NCI-H2107 (cell line): ENCODE measurements at places on chromosomes 2 and 18.

DNA sequence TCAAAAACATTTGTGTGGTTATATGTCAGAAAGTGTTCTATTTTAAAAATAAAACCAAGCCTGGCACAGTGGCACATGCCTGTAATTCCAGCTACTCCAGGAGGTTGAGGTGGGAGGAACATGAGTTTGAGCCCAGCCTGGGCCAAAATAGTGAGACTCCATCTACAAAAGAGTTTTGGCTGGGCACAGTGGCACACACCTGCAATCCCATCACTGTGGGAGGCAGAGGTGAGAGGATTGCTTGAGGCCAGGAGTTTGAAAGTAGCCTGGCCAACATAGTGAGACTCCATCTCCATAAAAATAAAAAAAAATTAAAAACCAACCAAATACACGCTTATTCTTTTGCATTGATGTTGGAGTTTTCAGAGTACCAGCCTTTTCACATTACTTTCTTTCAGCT lies 9.6 kb downstream of the ANKRD12 start:
- no peak for DNase-seq

DNA sequence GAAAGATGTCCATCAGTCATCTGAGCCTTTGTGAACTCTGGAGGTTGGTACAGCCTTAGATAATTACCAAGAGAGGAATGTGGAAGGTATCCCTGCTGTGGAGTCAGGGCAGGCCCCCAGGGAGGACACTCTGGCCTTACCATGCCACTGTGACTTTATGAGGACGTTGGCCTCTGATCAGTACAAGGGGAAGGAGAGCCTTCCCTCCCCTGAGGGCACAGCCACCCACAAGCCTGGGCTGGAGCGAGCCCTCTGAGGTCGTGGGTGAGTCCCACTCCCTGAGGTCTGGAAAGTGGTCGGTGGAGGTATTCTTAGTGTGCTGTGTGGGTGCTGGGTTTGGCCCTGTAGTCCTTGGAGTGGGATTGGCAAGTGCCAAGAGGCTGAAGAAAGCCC lies 91.6 kb downstream of the STPG4 start:
- no peak for DNase-seq

DNA sequence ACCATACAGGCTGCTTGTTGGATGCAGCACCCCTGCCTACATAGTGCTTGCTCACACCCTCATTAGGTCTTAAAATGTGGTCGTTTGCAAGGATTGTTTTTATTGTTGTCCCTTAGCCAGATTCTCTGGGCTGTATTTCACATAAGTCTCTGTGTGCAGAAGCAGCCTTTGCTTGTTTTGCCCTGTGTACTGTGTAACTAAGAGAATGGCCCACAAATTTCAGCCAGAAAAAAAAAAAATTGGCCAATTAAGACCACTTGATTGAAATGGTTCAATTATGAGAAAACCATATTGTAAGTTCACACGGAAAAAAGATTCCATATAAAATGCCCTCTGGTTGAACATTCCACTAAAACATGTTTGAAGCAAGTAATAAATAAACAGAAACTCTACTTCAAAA lies 377.1 kb upstream of the SOX11 start:
- no peak for DNase-seq

DNA sequence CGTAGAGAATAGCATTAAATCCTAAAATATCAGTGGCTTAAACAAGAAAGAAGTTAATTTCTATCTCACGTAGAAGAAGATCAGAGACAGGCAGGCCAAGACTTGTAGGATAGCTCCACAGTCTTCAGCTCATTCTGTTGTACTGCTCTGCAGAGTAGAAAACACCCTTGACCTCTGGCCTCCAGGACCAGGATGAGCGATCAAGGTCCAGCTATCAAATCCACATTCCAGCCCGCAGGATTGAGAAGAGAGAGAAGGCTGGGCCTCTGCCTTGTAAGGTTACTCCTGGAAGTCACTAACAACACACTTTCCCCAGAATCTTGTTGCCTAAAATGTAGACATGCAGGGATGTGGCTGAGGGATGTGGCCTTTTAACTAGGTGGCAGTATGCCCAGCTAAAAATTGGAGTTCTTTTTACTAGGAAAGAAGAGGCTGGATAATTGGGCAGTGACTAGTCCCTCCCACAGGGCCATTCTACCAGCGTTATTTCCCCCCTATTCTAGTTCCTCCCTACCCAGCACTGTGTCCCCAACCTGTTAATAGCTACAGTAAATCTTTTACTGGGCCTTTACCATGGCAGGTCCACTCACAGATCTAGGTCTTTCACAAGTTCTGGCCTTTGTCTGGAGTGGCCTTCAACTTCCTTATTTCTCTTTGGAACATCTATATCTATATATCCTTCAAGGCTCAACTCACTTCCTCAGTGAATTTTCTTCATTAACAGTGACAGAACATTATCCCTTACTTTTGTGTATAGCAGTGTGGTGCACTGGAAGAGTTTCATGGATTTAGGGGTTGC lies 165.0 kb downstream of the DIS3L2 start:
- DNase-seq: no peak

GRCh38 chr18:12361770-12362378 lies 15.2 kb downstream of the AFG3L2 start:
- no peak for DNase-seq

DNA sequence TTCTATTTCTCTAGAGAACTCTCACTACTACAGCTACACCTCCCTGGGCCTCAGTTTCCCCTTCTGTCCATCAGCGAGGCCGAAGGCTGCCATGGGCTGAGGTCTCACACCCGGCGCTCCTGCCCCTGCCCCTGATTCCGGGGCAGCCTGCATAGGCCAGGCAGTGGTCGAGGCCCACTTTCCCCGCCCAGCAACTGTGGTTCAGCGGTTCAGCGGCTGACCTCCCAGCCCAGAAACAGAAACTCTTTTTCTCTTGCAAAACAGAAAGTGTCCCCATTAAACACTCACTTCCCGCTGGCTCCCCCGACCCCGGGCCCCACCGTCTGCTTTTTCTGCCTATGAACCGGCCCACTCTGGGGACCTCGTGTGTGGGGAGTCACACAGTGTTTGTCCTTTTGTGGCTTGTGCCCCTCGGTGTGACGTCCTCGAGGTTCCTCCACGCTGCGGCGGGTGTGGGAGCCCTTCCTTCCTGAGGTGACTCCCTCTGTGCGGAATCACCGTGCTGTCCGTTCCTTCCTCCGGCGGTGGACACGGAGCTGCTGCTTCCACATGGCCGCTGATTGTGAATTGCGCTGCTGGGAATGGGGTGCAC lies 16.0 kb downstream of the PDCD1 start:
- DNase-seq: no peak

- no peak for DNase-seq
These were observed 24.3 kb downstream of the NCOA1 start for GRCh38 chr2:24515335-24515734.

- no peak for DNase-seq
These were observed 15.5 kb upstream of the RAB10 start for GRCh38 chr2:26018184-26019055.

DNA sequence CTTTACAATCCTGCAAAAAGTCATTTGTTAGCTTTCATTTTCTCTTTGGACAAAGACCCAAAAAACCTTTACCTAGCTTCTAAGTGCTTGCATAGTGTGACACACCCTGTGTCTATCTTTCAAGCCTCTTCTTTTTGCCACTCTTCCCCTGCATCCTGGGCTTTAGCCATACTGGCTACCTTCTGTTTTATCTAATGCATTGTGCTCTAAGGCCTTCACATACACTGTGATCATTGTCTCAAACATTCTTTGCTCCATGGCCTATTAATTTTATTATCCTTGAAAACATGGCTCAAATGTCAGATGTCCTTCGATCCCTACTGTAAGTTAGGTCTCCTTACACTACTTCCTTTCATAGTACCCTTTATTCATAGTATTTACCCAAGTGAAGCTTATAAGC lies 84.4 kb downstream of the PIK3C3 start:
- no peak for DNase-seq

DNA sequence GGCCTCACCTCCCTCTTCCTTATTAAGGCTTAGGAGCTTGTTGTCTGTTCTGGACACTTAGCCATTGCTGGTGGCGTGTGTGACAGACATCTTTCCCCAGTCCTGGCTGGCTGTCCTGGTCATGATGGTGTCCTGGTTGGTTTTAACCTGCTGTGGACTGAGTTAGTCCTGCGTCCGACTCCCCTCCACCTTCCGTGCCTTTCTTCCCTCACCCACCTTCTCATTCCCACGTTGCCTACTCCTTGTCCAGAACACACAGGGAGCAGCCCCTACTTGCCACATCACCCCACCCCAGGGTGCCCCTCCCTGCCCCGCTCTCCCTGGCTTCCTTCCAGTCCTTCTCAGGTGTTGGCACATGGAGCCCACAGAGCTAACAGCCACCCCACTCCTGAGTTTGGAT lies 9.5 kb downstream of the ANO7 start:
- DNase-seq: no peak

- DNase-seq: no peak
These were observed 756.6 kb downstream of the RNF144A start for GRCh38 chr2:7673853-7674252.
